ENCODE measurements at places on chromosomes 16 and 17. TPM values are rescaled to one million over a fixed set of nuclear protein-coding genes. Genes with fewer than 3 reads are reported as not detected.

- peak overlapping the region; percentile 63 for H3K4me3 ChIP-seq
- peak overlapping the region; percentile 40 for H3K27ac ChIP-seq
- H3K4me1 ChIP-seq, result peaks cover 10% of the 10 kb centered on the region
- peaks cover 22% of the 10 kb centered on the region for H3K27me3 ChIP-seq
- no peak for DNase-seq
Observed at GRCh38 chr17:81520021-81520901, 7.7 kb upstream of the ACTG1 start.

DNA sequence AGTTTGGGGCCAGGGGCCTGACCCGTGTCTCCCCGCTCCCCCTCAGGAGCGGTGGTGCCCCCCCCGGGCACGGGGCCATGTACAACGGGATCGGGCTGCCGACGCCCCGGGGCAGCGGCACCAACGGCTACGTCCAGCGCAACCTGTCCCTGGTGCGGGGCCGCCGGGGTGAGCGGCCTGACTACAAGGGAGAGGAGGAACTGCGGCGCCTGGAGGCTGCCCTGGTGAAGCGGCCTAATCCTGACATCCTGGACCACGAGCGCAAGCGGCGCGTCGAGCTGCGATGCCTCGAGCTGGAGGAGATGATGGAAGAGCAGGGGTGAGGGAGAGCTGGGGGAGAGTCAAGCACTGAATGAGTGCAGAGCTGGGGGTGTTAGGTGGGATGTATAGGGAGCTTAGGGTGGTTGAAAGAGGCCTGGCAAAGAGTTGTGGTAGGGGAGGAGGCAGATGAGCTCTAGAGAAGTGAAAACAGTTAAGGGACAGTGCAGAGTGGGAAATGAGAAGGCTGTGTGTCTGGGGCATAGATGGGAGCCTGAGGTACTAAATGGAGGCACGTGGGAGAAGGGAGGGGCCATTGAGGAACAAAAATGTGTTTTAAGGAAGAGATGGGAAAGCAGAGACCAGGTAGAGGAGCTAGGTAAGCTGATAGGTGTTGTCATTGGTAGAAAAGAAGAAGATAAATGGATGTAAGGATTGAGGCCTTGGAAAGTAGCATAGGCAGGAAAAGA, 4.0 kb downstream of the SRRM2 start:
- peaks cover 36% of the 10 kb centered on the region for H3K4me1 ChIP-seq
- H3K27ac ChIP-seq, result peak overlapping the region; percentile 45
- peak overlapping the region; percentile 85 for H3K4me3 ChIP-seq
- peaks cover 60% of the 10 kb centered on the region for H3K36me3 ChIP-seq
- DNase-seq, result no peak
- H3K27me3 ChIP-seq, result peaks cover 19% of the 10 kb centered on the region

DNA sequence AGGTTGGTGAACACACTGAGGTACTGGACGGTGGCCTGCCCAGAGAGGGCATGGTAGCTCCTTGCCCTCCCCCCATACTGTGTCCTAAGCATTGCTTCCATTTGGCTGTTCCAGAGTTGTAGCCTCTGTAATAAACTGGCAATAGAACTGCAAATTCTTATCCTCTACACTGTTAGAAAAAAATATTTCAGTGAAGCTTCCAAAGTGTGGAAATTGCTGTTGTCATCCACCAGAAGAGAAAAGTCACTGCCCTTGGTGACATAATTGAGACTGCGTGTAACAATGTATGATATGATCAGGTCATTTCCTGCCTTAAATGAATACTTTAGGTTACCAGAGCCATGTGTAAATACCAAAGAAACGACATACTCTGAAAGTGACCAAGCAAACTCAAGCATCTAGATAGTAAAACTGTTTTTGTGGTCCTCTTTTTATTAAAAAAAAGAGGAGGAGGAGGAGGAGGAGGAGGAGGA, 65.9 kb downstream of the CEP95 start:
- no peak overlapping the region for H3K4me3 ChIP-seq
- H3K27ac ChIP-seq, result peak overlapping the region; percentile 31
- no peaks in the 10 kb centered on the region for H3K4me1 ChIP-seq
- peaks cover 8% of the 10 kb centered on the region for H3K36me3 ChIP-seq
- no peaks in the 10 kb centered on the region for H3K27me3 ChIP-seq

The EFCAB5 gene
- total RNA-seq, result 0.26 TPM

DNA sequence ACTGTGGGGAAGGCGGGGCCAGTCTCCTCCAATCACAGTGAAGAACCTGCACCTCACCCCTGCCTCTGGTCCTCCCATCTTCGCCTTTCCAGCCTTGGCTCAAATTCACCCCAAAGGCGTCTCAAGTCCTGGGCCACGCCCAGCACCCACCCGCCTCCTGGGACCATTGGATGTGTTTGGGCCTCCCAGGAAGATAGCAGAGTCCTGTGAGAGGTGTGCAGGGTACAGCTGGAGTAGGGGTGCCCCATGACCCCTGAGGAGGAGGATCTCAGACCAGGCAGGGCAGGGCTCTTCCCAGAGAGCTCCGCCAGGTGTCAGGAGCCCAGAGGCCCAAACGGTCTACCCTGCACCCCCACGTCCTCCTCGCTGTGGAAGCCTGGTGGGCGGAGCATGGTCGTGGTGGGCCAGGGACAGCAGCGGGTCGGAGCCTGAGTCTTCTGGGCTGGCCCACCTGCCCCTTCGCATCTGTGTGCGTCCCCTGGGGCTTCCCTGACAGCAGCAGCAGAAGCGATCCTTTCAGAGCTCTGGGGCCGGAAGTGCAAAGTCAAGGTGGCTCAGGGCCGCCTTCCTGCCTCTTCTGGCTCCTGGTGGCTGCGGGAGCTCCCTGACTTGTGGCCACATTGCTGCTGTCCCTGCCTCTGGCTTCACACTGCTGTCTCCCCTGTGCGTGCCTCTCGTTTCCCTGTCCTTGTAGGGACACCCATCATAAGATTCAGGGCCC, 34.9 kb upstream of the ZNF469 start:
- H3K27me3 ChIP-seq, result peaks cover 9% of the 10 kb centered on the region
- H3K27ac ChIP-seq, result no peak overlapping the region
- H3K4me3 ChIP-seq, result no peak overlapping the region

The CD300E gene
- total RNA-seq, result not detected

DNA sequence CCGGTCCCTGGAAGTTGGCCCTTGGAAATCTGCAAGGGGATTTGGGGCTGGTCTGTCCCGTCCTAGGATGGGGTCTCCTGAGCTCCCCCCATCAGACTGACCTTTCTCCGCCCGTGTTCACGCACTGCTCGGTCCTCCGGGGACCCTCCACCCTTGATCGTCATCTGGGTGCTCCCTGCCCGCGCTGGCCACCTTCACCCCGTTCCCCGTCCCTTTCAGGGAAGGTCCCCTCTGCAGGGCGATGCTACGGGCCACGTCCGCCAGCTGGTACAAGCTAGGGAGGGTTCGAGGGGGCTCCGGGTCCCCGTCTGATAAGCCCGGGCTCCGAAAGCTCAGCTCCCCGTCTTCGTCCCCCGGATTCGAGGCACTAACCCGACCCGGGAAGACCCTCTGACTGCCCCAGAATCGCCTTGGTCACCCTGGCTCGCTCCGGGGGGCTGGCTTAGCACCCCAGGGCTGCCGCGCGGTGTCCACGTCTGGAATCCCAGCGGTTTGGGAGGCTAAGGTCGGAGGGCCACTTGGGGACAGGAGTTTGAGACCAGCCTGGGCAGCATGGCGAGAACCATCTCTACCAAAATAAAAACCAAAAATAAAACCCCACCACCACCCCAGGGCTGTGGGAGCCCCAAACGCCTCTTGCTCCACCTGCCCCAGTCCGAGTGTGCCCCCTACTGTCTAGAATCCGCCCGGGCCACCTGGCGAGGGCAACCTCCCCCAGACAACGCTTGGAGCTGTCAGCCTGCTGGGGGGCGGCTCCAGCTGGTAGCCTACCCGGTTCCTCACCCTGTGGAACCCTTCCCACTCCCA, 1.1 kb upstream of the SLC43A2 start:
- H3K4me1 ChIP-seq, result peaks cover 35% of the 10 kb centered on the region
- H3K4me3 ChIP-seq, result peak overlapping the region; percentile 85
- peaks cover 11% of the 10 kb centered on the region for H3K36me3 ChIP-seq
- peak; percentile 81 for DNase-seq
- peak overlapping the region; percentile 76 for H3K27ac ChIP-seq

DNA sequence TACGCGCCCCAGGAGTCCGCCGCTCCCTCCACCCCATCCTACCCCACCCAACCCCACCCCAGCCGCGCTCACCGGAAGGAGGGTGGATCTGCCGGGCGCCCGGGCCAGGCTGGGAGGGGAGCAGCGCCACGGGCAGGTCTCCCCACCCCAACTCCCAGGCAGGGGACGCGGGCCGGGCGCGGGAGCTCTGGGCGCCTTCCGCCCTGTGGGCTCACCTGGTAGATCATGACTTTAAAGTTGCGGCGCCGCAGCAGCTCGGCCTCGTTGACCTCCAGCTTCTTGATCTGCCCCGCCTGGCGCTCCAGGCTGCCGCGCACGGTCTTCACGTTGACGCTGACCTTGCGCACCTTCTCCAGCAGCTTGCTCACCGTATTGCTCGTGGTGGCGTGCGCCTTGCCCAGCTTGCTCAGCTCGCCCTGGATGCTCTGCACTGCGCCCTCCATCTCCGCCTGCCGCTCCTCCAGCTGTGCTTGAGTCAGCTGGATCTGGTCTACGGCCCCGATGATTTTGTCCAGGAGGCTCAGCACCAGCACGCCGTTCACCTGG, 571 bp downstream of the CAVIN1 start:
- H3K4me3 ChIP-seq, result peak overlapping the region; percentile 100
- H3K4me1 ChIP-seq, result peaks cover 32% of the 10 kb centered on the region
- H3K27ac ChIP-seq, result peak overlapping the region; percentile 73
- peaks cover 21% of the 10 kb centered on the region for H3K36me3 ChIP-seq
- DNase-seq, result peak; percentile 41
- H3K27me3 ChIP-seq, result peaks cover 16% of the 10 kb centered on the region

GRCh38 chr17:56297184-56297583, 143.9 kb downstream of the ANKFN1 start:
- H3K27ac ChIP-seq, result no peak overlapping the region
- DNase-seq, result no peak
- no peaks in the 10 kb centered on the region for H3K36me3 ChIP-seq
- H3K4me3 ChIP-seq, result no peak overlapping the region
- no peaks in the 10 kb centered on the region for H3K27me3 ChIP-seq

DNA sequence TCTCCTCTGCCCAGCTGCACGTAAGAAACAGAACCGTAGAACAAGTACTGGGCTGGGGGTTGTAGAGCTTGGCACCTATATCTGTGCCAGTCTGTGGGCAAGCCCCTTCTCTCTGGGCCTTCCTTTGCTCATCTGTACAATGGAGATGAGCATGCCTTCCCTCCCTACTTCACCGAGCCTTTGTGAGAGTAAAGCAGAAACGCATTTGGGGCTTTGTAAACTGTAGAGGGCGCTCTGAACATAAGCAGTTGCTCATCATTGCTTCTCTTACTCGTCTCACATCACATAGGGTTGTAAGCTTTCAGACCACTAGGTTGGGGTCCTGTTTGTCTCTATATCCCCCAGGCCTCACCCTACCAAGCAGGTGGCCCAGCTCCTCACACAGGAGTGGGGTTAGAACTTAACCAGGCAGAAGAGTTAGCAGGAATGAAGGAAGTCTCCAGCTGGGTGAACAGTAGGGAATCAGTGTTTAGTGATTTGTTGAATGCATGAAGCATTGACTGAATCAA, 15.1 kb downstream of the SAMD14 start:
- H3K4me3 ChIP-seq, result peak overlapping the region; percentile 4
- H3K27me3 ChIP-seq, result peaks cover 24% of the 10 kb centered on the region
- DNase-seq, result peak; percentile 49
- H3K27ac ChIP-seq, result no peak overlapping the region

GRCh38 chr16:27458258-27458657, 56.3 kb downstream of the IL21R start:
- H3K27ac ChIP-seq, result peak overlapping the region; percentile 57
- H3K27me3 ChIP-seq, result peaks cover 6% of the 10 kb centered on the region
- peaks cover 33% of the 10 kb centered on the region for H3K4me1 ChIP-seq
- peaks cover 7% of the 10 kb centered on the region for H3K36me3 ChIP-seq

The C16orf96 gene
- total RNA-seq, result 0.54 TPM

- peaks cover 72% of the 10 kb centered on the region for H3K4me1 ChIP-seq
- H3K4me3 ChIP-seq, result peak overlapping the region; percentile 57
- no peak overlapping the region for H3K27ac ChIP-seq
- H3K36me3 ChIP-seq, result peaks cover 65% of the 10 kb centered on the region
Observed at GRCh38 chr17:77145224-77145611, 4.4 kb downstream of the SEC14L1 start.

GRCh38 chr16:22217890-22218730, 12.0 kb downstream of the EEF2K start:
- peaks cover 3% of the 10 kb centered on the region for H3K36me3 ChIP-seq
- H3K4me3 ChIP-seq, result no peak overlapping the region
- no peak overlapping the region for H3K27ac ChIP-seq
- no peak for DNase-seq

DNA sequence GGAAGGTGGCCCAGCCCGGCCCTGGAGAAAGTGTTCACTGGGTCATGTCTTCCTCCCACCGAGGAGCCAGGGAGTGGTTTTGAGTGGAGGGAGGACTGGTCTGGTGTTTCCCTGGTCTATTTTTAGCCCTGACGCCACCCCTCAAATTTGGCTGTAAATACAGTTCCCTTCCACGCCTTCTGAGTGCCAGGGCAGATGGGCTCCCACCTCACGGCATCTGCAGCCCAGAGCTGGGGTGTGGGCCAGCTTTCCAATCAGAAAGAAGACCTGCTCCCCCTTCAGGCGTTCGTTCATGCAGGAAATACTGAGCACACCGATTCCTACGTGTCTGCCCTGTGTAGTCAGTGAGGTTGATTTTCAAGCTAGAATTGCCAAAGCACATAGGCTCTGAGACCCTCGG, 53.7 kb downstream of the SNX20 start:
- H3K36me3 ChIP-seq, result no peaks in the 10 kb centered on the region
- H3K4me3 ChIP-seq, result no peak overlapping the region
- H3K27me3 ChIP-seq, result peaks cover 15% of the 10 kb centered on the region
- DNase-seq, result no peak
- peaks cover 23% of the 10 kb centered on the region for H3K4me1 ChIP-seq
- H3K27ac ChIP-seq, result no peak overlapping the region

The CACNG1 gene
- not detected for total RNA-seq
